NK-92 treated with Interleukin-12 subunit alpha and Interleukin-12 subunit beta, amount 100 ng/mL, for 24 hours (cell line): ENCODE measurements at places on chromosomes 3 and 15.

GRCh38 chr3:168025076-168025475, 70.6 kb downstream of the GOLIM4 start:
- DNase-seq: no peak

DNA sequence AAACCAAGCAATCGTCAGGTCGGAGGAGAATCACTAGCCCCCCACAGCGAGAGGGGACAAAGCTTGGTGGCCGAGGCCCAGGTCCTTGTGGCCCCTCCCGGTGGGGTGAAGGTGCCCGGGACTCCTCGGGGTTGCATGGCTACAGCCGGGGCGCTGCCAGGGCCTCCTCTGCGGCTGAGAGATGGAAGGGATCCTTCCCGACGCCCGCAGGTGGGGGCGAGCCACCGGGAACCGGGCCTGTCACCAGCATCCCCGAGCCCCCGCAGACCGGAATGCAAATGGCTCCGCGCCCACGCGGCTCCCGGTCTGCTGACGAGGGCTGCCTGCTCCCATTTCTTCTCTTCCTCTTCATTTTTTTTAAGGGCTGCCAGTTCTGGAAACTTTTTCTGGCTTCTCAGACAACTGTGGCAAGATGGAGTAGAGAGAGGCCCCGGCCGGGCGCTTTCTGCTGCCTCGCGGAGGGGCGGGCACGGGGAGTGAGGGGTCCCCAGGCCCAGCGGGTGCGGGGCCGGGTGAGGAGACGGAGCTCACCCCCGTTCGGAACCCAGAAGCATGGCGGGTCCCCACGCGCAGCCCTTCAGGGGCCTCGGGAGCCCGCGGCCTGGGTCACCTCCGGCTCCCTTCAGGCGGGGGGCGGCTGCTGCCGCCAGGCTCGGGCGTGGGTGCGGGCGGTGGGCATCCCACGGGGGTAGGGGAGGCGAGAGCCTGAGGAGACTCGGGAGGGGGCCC, 27.5 kb downstream of the MELTF start:
- no peak for DNase-seq

DNA sequence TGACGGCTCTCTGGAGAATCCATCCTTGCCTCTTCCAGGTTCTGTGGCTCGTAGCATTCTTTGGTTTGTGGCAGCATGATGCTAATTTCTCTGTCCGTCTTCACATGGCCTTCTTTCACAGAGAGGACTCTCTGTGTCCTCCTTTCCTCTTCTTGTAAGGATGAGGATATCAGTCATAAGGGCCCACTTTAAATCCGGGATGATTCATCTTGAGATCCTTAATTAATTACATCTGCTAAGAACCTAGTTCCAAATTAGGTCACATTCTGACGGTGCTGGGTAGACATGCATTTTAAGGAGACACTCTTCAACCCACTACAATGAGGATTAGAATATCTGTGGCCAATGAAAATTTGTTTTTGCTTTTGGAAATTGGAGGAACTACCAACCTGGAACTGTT, 15.7 kb upstream of the GXYLT2 start:
- DNase-seq: no peak

DNA sequence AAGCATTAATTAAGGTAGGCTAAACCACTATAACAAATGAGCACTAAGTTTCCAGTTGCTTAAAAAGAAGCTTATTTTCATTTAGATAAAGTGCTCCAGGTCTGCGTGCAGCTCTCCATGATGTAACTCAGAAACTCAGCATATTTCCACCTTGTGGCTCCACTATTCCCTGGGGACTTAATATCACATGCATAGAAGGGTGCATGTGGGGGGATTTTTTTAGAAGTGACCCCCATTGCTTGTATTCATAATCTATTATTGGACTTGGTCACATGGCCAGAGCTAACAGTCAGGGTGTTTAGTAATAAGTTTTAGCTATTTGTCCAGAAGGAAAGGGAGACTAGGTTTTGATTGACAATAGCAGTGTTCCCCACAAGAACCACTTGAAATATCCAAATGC, 86.8 kb downstream of the TMCO5A start:
- DNase-seq: no peak

GRCh38 chr15:99518191-99518590, 47.6 kb upstream of the MEF2A start:
- DNase-seq: no peak

- no peak for DNase-seq
Measured at GRCh38 chr15:45184562-45185041, 3.2 kb downstream of the SHF start.

GRCh38 chr15:69675731-69676130, 223.1 kb downstream of the RPLP1 start:
- no peak for DNase-seq

DNA sequence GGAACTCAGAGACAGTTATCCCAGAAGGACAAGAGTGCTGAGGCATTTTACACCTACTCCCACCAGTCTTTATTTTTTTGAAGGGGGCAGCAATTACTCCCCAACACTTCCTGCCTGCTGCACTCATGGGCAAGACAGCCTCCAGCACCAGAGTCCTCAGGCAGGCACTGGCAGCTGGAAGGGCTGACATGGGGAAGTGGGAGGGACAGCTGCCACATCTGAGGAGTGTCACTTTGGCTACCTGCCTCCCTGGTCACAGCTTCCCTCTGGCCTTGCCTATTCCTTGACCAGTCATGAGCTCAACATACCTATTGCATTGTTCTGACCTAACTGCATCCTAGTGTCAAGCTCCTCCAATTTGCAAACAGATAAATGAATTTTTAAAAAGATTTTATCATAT, 10.2 kb upstream of the LACTB start:
- no peak for DNase-seq

- no peak for DNase-seq
Measured at GRCh38 chr3:117234331-117234730, 524.8 kb downstream of the TUSC7 start.

DNA sequence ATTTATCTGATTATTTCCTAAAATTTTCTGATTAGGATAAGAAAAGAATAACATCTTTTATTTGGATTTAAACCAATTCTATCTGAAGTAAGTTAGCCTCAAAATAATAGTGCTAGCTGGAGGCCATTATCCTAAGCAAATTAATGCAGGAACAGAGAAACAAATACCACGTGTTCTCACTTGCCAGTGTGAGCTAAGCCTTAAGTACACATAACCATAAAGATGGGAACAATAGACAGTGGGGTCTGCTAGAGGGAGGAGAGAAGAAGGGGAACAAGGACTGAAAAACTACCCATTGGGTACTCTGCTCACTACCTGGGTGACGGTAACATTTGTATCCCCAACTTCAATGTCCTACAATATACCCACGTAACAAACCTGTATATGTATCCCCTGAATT, 31.3 kb upstream of the LYSMD4 start:
- no peak for DNase-seq

- no peak for DNase-seq
Measured at GRCh38 chr15:41205315-41205714, 25.2 kb downstream of the EXD1 start.

- no peak for DNase-seq
Measured at GRCh38 chr15:29822100-29822683, at the start of gene TJP1. Gene TJP1 (minus strand): TSS chr15:29822468. CDS start chr15:29822028, 440 bp downstream.

GRCh38 chr3:33717616-33717865, 513 bp downstream of the CLASP2 start:
- no peak for DNase-seq

DNA sequence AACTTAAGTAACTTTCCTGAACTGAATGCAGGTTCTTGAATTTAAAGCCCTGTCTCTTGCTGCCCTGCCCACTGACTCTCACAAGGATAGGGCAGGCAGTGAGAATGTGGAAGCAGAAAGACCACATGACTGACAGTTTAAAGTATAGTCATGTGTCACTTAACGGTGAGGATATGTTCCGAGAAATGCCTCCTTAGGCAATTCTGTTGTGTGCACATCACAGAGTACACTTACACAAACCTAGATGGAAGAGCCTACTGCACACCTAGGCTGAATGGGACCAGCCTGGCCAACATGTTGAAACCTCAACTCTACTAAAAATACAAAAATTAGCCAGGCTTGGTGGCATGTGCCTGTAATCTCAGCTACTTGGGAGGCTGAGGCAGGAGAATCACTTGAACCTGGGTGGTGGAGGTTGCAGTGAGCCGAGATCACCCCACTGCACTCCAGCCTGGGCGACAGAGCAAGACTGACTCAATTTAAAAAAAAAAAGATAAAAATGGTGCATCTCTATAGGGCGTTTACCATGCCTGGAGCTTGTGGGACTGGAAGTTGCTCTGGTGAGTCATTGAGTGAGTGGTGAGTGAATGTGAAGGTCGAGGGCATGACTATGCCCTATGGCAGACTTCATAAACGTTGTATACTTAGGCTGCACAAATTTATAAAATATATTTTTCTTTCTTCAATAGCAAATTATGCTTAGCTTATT, 18.9 kb upstream of the COPG1 start:
- peak; percentile 51 for DNase-seq

DNA sequence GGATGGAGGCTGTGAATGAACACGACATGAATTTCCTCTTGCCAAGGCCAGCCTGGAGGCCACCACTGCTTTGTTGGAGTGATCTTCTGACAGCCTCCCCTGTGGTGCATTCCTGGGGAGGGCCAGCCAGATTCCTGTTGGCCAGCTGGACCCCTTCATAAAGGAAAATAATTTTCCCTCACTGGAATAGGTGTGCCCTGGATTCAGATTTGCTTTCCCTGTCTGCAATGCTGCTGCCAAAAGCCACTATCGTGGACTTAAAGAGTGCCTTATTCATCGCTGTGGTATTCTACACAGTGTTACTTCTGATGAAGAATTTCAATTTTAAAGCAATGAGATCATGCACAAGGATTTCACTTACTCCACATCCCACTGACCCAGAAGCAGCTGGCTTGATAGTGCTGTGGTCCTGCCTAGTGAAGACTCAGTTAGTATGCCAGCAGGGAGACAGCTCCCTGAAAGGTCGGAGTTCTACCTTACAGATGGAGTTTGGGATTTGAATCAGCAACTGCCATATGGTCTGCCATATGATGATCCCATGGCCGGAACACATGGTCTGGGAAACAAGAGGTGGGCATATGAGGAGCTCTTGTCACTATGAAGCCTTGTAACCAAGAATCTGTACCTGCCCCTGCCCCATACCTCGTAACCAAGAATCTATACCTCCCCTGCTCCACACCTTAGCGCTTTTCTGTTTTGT, 145.2 kb downstream of the KLF13 start:
- DNase-seq: no peak

DNA sequence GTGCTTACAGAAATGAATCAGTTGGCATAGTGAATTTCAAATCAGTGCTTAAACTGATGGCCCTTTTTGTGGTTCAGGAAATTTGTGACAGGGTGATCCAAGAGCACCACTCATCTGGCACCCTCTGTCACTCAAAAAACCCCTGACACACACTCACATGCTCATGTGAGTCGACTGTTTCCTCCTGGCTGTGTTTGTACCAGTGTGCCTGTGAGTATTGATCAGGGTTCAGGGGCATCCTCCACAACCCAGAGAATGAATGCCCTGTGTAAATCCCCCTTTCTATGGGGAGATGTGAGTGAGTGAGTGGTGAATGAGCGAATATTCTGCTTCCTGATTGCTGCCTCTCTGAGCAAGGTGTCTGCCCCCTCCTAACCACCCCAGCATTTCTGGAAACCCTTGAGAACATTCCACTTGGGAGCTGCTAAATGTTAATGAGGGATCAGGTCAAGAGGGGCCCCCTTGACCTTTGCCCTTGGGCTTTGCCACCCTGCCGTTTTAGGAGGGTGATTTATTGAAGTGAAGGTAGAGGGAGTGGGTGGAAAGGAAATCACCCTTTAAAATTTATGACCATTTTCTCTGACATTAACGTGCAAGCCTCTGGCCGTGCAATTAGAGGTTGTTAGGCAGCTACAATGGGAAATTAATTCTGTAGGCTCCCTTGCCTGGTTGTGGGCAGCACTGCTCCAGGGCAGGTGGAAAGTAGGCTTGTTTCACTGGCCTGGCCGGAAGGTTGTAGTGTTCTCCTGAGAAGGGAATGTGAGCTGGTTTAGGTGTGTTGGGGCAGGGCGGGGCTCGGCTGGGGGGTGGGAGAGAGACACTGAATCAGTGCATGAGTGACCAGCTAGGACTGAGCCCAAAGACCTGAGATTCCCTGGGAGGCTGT, 87.2 kb downstream of the SLCO3A1 start:
- no peak for DNase-seq

- no peak for DNase-seq
Measured at GRCh38 chr3:154324919-154325318, 632 bp upstream of the DHX36 start.

DNA sequence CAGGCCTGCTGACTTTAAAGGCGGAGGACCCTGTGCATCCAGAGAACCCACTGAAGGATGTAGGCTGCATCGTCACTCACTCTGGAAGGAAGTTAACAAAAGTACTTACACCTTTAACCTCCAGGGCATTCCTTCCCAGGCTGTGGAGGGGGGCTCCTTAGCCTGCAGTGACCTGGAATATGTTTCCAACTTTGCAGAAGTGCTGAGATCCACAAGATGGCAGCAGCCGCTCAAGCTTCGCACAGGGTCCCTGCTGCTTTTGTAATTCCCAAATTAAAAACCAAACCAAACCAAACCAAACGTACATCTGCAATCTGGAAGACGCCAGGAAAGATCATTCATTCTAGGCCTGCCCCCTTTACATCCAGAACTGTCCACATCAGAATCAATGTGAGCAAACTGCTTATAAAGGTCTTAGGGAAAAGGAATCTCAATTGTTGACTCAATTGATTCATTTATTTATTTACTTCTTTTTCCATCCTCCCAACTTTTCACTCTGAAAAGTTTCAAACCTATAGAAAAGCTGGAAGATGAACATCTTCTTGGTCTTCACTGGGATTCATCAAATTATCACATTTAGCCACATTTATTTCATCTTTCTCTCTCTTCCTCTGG, 70.5 kb upstream of the KLHL25 start:
- peak; percentile 4 for DNase-seq

DNA sequence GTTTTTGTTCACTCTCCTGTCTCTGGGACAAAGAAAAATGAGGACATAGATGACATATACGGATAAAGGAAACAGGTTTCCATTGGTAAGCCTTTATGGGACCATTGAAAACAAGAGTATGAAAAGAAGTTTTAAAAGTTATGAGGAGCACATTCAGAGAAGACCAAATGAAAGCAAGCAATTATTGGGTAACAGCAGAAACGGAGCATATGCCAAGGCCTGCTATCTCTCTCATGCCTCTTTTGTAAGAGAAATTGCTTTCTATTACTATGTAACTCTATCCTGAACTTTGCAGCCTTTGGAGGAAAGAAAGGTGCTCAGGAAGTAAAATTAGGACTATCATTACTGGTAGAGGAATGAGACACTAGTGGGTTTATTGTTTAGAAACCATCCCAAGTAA, 14.9 kb upstream of the DPH6 start:
- DNase-seq: no peak

GRCh38 chr3:186489507-186489906, 54.7 kb downstream of the CRYGS start:
- no peak for DNase-seq

- no peak for DNase-seq
Measured at GRCh38 chr3:152270937-152271336, 2.2 kb downstream of the MBNL1 start.

DNA sequence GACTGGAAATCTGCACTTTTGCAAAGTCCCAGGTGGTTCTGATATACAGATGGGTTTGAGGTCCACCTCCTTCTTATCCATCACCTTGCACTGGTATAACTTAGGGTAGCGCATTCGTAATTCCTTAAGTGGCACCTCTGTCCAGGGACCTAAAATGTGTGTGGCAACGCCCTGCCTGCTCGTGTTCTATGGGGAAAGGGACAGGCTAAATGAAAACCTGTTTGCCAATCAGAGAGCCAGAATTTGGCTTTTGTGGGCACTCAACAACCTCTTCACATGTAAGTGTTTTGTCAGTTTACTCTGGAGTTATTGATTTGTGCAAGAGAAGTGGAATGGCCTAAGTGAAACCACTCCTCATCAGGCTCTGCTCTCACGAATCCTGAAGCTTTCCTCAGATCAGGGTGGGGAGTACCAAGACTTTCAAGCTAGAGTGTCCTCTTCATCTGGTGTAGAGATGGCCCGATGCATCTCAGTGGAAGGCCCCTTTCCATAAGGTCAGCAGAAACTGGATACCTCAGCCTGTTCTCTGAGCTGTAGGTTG, 138.3 kb downstream of the ALDH1A2 start:
- DNase-seq: no peak
